Skin of body (tissue), 3 donors: ENCODE measurements at places on chromosomes 1 and 21.

DNA sequence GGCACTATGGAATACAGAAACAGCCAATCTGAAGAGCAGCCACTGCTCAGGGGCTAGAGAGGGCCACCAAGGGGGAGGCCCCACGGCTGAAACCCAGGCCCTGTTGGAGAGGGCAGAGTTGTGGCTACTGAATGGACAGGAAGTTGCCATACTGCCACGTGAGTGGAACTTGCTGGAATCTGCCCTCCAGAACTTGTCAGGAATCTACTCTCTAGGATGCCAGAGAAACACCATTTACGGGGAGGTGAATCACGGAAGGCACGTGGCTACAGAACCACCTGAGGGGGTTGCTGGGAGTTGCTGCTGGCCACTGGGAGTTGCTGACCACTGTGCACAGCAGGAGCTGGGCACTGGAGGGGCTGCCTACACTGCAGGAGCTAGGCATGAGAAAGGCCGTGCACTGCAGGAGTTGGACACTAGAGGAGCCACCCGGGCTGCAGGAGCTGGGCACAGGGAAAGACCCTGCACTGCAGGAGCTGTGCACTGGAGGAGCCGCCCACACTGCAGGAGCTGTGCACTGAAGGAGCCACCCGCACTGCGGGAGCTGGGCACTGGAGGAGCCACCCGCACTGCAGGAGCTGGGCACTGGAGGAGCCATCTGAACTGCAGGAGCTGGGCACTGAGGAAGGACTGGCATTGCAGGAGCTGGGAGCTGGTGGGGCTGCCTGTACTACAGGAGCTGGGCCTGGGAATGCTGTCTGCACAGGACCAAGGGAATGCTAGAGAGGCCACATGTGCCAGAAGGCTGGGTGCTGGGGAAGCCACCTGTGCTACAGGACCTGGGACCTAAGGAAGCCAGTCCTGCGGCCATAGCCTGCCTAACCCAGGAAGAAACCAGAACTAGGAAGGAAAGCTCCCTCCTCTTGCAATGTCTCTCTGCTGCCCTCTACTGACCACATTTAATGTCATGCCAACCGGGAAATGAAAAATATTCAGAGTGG is 343.4 kb downstream of the MATN1 start:
- DNase-seq, result peak; percentile 18

DNA sequence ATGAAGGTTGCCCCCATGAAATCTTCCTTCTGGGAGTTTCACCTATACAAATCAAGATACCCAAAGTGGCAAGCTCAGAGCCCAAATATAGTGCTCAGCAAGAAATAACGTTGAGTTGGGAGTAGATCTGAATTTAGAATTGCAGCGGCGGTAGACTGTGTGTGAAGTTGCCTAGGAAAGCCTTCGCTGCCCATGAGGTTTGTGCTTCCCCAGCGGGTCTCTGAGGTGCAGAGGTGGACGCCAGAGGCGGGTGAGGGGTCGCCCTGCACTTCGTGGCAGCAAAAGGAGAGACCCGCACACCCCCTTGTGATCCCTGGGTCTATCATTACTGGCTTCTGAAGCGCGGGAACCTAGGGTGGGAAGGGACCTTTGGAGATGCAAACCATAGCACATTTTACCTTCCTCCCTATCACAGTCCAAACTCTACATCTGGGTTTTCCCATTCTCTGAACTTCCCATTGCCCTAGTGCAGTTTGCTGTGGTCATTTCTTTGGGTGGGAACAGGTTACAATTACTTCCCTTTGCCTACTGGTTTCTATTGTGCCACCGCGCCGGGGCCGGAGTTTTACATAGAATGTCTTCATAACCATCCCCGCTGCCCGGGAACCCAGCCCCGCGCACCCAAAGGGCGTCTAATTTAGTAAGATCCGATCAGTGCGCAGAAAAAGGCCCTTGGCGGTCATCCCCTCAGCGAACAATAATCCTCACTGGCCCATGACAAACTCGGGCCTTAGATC is 5.2 kb downstream of the TBX15 start:
- peak; percentile 24 for DNase-seq

- DNase-seq, result no peak
Observed at GRCh38 chr1:40301066-40301465, 16.0 kb downstream of the COL9A2 start.

- no peak for DNase-seq
Observed at GRCh38 chr1:219716611-219717114, 103.8 kb upstream of the ZC3H11B start.

GRCh38 chr21:37452227-37452626 is 85.7 kb downstream of the DYRK1A start:
- peak; percentile 36 for DNase-seq

- DNase-seq, result peak; percentile 31
Observed at GRCh38 chr1:209229494-209230061, 353.9 kb upstream of the CAMK1G start.

DNA sequence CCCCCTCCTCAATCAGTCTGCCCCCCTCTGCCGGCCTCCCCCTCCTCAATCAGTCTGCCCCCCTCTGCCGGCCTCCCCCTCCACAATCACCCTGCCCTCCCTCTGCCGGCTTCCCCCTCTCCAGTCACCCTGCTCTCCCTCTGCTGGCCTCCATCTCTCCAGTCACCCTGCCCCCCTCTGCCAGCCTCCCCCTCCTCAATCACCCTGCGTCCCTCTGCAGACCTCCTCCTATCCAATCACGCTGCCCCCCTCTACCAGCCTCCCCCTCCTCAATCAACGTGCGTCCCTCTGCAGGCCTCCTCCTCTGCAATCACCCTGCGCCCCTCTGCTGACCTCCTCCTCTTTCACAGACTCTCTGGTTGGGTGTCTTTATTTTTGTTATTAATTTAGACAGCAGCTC is 11.5 kb upstream of the C1orf198 start:
- no peak for DNase-seq

GRCh38 chr1:110060034-110060661 is 10.3 kb downstream of the ALX3 start:
- DNase-seq, result no peak

- no peak for DNase-seq
Observed at GRCh38 chr1:19689856-19690255, 25.2 kb downstream of the HTR6 start.

DNA sequence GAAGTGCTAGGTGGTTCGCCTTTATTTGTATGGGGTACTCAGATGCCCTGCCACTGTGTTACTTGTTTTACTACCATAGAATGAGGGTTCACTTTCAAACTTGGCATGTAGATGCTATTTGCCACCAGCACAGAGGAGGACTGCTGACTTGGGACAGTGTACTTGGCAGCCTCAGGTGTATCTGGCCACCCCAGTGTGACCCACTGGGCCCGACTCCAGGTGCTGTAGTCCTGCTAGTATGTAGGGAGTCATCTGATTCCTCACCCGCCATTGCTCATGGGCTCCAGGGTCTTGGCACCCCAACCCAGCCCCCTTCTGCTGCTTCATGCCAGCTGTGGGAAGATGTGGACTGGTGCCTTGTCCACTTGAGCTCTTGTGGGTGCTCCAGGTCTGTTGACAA is 40.0 kb downstream of the ZNF678 start:
- DNase-seq, result no peak
